Activated naive CD4-positive, alpha-beta T cell treated with anti-CD3 and anti-CD28 coated beads, Interleukin-2, amount 50 U/mL, for 16 hours (primary cell): ENCODE measurements at places on chromosomes 3 and 15.

DNA sequence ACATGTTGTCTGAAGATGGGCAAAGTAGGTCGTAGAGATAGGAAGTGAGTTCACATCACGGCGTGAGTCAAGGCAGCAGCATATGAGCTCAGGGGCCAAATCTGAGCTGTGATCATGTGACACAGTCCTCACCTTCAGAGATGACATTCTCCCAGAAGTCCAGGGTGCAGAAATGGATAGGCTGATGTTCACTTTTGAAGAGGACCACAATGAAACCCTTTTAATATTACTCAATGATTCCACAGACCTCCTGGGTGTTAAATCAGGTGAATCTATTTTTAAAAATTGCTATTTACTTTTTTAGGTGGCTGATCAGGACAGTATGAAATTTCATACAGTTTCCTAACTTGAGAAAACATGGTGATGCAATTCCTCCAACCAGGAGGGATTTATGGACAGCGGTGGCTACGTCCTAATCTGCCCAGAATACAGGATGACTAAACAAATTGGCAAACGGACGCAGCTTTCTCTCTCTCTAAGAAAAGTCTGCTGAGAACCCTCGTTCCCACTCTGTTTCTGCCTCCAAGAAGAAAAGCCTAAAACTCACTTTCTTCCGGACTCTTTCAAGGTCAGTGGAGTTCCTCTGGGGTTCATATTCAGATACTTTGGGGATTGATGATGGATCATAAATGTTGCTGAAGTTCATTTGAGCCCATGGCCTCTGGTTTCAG, 34.4 kb downstream of the B3GNT5 start:
- DNase-seq: no peak

- no peak for DNase-seq
Measured at GRCh38 chr15:92294759-92295158, 98.9 kb upstream of the ST8SIA2 start.

DNA sequence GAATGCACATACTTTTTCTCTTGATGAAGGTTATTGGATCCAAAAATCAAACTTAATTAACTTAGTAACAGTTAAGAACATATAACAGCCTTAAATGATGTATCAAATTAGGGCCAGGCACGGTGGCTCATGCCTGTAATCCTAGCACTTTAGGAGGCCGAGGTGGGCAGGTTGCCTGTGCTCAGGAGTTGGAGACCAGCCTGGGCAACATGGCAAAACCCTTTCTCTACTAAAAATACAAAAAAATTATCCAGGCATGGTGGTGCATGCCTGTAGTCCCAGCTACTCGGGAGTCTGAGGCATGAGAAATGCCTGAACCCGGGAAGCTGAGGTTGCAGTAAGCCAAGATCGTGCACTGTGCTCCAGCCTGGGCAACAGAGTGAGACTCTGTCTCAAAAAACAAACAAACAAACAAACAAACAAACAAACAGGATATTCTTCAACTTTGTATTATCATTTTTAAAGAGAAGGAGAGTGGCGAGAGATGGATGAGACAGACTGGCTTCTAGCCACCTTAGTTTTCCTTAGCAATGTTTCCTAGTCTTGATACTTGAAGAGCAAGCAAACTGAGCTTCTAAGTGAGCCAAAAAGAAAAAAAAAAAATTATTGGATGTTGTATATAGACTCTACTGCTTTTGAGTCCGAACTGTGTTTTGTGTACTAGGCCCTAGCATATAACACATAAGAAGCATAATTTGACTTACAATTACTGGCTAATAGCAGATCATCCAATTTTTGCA, 13.8 kb downstream of the SPRED1 start:
- no peak for DNase-seq

DNA sequence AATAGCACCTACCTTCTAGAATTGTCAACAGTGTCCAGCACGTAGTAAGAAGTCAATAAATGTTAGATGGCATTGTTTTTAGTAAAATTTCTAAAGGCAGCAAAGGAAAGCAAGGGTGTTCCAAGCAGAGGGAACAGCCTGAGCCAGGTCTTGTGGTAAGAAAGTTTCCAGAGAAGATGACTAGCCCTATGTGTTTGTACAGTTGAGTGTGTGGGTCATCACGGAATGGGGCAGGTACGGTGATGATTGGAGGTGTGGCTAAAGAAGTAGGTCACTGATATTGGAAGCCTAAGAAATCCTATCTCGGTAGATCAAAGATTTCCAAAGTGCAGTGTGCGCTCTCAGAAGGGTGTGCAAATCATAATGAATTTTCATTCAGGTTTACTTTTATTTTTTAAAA, 94.2 kb upstream of the BCL6 start:
- DNase-seq: no peak

- DNase-seq: no peak
Measured at GRCh38 chr3:3227640-3228039, 48.1 kb upstream of the CRBN start.

- no peak for DNase-seq
Measured at GRCh38 chr3:58697561-58697960, 31.0 kb upstream of the FAM3D start.

DNA sequence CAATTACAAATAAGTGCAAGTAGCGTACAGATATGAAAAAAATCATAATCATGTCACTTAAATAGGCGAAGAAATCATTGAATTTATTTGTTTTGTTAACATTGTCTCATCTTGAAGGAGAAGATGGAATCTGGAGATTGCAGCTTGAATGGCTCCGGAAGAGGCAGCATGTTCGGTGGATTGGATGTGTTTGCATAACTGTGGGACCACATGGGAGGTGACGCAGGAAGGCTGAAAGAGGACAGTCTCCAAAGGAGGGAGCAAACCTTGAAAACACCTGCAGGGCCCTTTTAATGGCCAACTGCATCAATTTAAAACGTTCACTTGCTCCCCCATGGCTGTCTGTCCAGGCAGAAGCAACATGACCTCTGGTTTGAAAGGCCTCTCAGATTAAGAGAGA, 61.3 kb downstream of the CHL1 start:
- no peak for DNase-seq

- DNase-seq: no peak
Measured at GRCh38 chr3:11552289-11553264, 91.1 kb downstream of the VGLL4 start.

DNA sequence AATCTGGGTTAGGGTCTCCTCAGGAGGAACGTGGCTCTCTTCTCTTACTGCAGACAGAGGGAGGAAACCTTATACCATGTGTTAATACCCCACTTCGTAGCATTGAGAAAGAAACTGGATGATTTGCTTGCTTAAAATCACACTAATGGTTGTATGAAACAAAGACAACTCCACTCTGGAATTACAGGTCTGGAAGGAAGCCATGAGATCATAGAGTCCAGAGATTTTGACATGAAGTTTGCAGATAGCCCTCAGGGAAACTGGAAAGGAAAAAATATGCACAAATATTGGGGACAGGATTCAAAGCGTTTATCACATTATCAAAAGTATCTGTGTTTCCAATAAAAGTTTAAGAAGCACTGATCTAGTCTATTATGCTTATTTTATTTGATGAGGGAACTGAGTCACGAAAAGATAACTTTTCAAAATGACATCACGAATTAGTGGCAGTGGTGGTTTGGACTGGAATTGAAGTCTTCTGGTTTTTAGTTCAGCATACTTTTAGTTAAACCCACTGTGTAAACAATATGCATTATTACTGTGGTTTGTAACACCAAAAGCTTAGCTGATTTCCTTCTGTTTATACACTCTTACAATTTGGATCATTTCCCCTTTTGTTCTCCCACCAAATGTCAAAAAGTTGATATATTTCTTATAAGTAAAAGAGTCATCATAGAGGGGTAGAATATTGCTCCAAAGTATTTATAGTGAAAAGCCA, 16.8 kb downstream of the FGF7 start:
- no peak for DNase-seq

GRCh38 chr3:33577588-33577987, 137.4 kb upstream of the UBP1 start:
- DNase-seq: no peak
